ENCODE measurements at places on chromosomes 6 and 20.
A peak's percentile ranks its signal among the peaks of the same experiment; 100 is the strongest.

- no peak for DNase-seq
Observed at GRCh38 chr6:44386929-44387345, 569 bp upstream of the CDC5L start.

- no peak for DNase-seq
Observed at GRCh38 chr20:34190679-34191090, 50.5 kb upstream of the ASIP start.

- DNase-seq = peak; percentile 14
Observed at GRCh38 chr6:141848029-141848890, 284.5 kb upstream of the GJE1 start.

- no peak for DNase-seq
Observed at GRCh38 chr6:143596866-143597265, 80.9 kb upstream of the PHACTR2 start.

DNA sequence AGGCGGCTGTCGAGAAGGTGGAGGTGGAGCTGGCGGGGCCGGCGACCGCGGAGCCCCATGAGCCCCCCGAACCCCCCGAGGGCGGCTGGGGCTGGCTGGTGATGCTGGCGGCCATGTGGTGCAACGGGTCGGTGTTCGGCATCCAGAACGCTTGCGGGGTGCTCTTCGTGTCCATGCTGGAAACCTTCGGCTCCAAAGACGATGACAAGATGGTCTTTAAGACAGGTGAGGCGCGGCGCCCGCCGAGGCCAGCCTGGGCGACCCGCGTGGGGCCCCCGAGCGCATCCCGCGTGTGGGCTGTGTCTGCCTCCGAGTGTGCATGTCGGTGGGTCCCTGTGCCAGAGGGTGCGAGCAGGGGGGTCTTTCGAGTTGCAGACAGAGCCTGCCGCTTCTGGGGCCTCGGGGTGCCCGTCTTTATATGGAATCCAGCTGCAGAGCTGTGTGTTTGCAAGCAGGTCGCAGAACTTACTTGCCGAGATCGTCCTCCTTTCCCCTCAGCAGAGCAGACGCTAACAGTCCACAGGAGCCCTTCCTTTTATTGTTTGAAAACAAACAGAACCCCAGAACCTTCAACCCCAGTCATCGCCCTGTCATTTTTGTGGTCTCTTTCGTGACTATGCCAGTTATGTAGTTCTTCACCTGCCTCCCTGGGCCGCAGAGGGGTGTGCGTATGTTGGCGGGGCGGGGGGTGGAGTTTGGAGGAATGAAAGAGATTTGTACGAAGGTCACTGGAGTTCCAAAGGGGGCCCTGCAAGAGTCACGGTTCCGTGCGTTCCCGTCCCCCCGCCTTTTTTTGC, 766 bp downstream of the SLC16A10 start:
- peak; percentile 29 for DNase-seq

DNA sequence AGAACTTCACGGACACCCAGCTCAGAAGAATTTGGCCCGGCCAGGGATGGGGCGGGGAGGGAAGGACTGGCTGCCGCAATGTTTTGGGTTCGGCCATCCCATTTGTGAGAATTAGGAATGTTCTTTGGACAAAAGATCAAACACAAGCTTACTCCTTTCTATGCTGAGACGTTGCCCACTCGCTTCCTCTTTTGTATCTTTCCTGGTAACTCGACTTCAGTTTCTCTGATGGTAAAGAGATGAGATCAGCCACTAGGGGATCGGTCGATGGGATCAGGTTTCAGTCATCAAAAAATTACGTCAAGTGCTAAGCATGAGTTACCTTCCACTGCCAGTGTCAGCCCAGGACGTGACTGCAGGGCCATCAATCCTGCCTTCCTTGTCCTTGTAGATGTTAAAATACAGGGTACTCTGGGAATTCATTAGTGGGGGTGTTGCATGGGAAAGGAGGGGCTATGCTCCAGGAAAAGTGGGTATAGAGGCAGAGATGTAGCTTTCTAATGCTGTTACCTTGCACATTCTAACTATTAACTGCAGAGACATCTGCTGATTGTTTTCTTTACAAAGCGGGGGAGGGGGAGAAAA, 190.2 kb downstream of the TSHZ2 start:
- DNase-seq = peak; percentile 38

DNA sequence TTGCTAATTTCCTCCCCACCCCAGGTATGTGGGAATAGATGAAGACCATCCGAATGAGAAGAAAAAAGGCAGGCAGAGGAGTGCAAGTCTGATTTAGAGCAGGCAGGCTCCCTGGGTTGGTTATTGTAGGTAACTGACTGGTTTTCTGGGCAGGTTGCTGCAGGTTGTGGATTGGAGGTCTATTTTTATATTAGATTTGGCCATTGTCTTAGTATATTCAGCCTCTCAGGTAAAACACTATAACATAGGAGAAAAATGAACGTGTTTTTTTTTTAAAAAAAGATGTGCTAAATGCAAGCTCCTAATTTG, 492 bp upstream of the TBC1D7 start:
- no peak for DNase-seq

DNA sequence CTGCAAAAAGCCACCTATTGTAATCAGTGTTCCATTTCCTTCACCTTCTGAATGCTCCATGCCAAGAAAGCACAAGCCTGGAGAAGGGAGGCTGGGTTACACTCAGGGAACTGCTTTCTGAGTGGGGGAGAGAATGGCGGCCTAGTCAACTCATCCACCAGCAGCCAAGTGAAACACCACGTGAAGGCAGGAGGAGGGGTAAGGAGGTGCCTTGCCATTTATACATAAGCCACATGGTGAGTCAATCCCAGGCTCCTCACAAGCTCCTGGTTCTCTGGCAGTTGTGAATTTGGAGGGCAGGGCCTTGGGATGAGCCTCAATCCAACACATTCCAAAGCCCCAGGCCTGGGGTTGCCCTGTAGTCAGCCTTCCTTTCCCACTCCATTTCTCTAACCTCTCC, 149.4 kb downstream of the CD24 start:
- no peak for DNase-seq

- no peak for DNase-seq
Observed at GRCh38 chr6:24686946-24687345, 20.1 kb downstream of the ACOT13 start.

DNA sequence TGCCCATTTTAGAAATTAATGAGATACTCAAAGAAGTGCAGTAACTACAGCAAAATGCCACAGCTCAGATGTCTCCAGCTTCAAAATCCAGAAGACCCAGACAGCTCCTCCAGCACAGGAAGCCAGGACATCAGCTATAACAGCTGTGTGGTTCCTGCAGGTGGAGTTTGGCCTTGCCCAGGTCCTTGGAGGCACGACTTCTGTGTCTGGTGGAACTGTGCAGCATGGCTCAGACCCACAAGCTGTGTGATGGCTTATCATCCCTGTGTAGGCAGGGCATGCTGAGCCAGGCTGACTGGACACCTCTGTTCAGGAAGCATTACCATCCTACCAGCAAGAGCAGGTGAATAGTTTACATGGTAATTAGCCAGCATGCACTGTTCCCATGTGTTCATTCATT, 26.5 kb upstream of the CD93 start:
- no peak for DNase-seq

- DNase-seq = no peak
Observed at GRCh38 chr20:14522595-14522994, 185.2 kb upstream of the FLRT3 start.

- DNase-seq = no peak
Observed at GRCh38 chr6:67131827-67132226, 1424.8 kb upstream of the EYS start.

GRCh38 chr6:157029980-157030690, 253.0 kb downstream of the ARID1B start:
- DNase-seq = no peak

GRCh38 chr20:23119456-23120216, 33.5 kb upstream of the CD93 start:
- DNase-seq = no peak

DNA sequence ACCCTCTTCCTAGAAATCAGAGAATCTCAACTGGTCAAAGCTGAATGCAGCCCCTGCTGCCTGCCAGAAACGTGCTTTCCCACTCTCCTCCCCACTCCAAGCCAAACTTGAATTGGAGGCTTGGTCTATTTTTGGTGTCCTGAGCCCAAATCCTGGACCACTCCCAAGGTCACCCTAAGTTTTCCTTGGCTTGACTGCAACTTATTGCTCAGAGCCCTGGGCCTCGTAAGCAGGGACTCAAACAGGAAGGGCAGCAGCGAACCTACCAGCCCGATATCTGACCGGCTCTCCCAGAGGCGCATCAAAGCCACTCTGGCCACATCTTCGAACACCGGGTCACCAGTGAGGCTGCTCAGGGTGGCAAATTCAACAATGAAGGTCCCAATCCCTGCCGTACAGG, 12.7 kb downstream of the EDEM2 start:
- DNase-seq = no peak

GRCh38 chr20:64264091-64264490, 8.5 kb downstream of the PCMTD2 start:
- no peak for DNase-seq

- no peak for DNase-seq
Observed at GRCh38 chr20:23094213-23094896, 8.2 kb upstream of the CD93 start.

GRCh38 chr6:44529146-44529905, 141.8 kb downstream of the CDC5L start:
- DNase-seq = no peak

DNA sequence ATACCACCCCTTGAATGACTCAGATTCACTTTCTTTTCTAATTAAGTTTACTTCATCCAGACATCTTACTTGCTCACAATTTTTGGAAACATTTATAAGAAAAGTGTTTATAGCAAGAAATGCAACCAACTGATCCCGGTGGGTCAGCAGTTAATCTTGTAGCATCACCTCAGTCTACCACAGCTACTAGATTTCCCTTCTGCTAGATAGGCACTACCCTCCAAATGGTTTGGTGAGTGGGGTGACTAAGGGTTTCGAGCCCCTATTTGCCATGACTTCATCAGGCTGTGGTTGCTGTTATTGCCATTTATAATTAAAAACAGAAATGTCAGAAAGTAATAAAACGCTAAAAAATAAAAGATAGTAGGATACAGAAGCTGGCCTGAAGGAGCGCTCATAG, 930.1 kb upstream of the GJE1 start:
- DNase-seq = no peak

DNA sequence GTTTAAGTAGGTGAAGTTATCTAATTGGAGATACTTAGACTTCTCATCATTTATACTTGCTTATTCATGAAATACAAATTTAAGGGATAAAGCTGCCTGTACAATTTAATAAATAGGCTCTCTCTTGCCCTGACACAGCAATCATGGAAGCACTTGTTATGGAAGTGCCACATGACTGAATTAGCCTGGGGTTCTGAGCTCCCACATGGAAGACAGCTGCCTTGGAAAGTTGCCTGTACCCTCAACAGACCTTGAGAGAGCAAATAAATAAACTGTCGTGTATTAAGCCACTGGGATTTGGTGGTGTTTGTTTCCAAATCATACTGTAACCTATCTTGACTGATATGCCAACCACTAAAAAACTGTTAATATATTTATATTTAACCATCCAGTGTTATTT, 87.0 kb upstream of the RSPO3 start:
- no peak for DNase-seq

DNA sequence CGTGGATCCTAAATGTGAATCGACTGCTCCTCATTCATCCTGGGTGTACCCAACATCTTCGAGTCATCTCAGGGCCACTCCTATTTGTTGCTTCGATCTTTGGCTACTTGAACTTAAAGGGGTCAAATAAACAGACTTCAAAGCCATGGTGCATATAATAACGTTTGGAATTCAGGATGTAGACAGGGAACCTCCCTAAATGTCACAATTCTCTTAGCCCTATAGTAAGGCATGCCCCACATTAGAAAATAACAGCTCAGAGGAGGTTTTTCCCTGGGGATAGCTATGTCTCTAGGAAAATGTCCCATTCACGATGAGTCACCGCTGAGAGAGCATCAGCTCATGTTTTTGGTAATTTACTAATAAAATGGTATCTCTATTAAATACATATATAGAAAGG, 54.8 kb upstream of the BMP6 start:
- DNase-seq = no peak

GRCh38 chr6:151436802-151437201, 15.1 kb downstream of the RMND1 start:
- DNase-seq = no peak

GRCh38 chr6:143844006-143844405, 868 bp downstream of the LTV1 start:
- DNase-seq = peak; percentile 7

GRCh38 chr6:30463651-30464618, 25.4 kb upstream of the HLA-E start:
- peak; percentile 58 for DNase-seq

DNA sequence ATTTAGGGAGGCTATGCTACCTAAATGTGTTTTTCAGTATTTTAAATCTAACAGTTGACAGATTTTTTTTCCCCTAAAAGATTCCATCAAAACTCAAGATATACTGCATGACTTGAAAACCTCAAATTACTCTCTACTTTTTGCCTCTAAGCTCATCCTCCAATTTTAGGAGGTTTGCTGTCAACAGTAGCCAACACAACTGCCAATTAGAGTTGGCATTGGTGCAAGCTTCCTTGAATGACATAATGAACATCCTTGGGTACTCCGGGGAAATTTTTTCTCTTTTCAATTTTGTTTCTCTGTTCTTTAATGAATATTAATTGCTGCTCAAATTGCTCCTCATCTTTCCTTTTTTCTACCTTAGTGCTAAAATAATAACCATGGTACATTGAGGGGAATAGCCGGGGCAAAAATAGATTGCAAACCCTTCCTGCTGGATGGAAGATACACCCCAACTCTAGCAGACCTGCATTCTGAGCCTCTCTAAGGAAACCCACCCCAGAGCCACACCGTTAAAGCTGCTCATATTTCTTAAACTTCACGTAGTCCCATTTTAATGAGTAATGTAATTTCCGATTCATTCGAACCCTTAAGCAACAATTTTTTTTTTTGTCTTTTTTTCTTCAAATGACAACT, 34.3 kb downstream of the SLC22A23 start:
- no peak for DNase-seq

DNA sequence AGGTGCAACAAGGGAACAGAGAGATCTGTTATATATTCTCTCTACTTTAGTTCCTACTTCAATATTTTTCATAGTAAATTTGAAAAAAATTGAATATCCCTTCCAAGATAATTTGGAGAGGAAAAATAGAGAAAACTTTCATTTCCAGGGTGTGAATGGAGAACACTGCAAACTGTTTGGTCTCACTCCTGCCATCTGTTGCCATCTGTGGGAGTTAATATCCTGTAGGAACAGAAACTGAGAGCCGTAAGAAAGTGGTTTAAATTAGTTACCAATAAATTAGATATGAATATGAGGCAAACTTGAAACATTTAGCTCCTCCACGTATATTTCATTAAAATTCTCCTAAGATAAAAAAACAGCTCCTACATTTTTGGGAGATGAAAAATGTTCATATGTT, 4.2 kb downstream of the ZNF337 start:
- no peak for DNase-seq

GRCh38 chr6:36912586-36912985, 26.8 kb downstream of the C6orf89 start:
- DNase-seq = peak; percentile 42

DNA sequence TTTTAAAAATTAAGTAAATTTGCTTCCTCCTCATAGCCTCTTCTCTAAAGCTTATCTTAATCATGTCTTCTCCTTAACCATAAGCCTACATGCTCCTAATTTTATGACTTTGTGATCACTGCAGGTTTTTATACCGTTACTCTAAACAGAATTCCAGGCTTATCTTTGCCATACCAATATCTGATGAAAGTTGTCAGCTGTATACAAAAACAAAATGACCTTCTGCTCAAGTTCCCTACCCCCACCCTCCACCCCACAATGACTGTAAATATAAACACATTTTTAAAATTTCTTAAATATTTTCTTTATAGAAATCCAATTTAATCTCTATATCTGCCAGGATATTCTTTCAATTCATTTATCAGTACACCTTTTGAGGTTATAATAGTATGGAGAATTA, 60.5 kb upstream of the SGK1 start:
- DNase-seq = no peak

- DNase-seq = no peak
Observed at GRCh38 chr6:148831064-148831463, 84.2 kb downstream of the UST start.

All from T-helper 1 cell (primary cell).